ENCODE measurements at places on chromosomes 12 and 14.
A peak's percentile ranks its signal among the peaks of the same experiment; 100 is the strongest.

DNA sequence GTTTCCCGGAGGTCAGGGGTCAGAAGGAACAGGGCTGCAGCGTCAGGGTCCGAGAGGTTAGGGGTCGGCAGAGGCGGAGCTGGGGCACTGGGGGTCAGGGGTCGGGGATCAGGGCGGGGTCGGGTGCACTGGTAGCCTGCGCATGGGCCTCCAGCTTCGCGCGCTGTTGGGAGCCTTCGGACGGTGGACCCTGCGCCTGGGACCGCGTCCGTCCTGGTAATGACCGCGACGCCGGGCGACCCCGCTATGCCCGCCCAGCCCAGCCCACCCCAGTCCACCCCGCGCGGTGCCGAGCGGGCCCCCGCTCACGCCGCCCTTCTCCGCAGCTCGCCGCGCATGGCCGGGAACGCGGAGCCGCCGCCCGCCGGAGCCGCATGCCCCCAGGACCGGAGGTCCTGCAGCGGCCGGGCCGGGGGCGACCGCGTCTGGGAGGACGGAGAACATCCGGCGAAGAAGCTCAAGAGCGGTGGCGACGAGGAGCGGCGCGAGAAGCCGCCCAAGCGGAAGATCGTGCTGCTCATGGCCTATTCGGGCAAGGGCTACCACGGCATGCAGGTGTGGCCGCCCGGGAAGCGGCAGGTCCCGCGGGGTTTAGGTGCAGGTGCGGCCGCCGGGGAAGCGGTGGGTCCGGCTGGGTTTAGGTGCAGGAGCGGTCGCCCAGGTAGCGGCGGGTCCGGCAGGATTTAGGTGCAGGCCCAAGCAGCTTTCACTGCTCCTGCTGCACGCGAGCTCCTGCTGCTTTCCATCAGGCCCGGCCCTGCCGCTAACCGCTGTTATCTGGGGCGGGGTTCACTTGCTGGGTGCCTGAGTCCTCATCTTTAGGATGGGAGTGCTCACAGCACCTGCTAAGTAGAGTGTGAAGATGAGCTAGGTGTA, 743 bp downstream of the PUS1 start:
- DNase-seq: no peak

DNA sequence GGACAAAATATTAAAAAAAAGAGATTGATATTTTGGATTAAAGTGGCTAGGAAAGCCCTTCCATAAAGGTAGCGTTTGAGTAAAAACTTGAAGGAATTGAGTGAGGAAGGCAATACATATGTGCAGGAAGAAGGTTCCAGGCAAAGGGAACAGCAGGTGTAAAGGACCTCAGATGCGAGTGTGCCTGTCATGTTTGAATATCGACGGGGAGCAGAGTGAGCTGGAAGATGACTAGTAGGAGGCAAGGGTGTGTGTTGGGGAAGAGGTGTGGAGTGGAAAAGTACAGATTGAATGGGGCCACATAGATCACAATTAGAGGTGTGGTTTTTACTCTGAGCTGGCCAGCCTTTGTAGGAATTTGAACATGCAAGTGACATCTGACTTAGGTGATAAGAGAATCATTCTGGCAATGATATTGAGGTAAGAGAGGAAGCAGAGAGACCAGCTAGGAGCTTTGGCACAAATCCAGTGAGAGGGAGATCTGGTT, 15.0 kb upstream of the FBXO33 start:
- DNase-seq: no peak

GRCh38 chr12:2853626-2854025, 3.2 kb downstream of the TEX52 start:
- DNase-seq: peak; percentile 88

- peak; percentile 84 for DNase-seq
Measured at GRCh38 chr12:50764286-50765094, 589 bp downstream of the ATF1 start.

DNA sequence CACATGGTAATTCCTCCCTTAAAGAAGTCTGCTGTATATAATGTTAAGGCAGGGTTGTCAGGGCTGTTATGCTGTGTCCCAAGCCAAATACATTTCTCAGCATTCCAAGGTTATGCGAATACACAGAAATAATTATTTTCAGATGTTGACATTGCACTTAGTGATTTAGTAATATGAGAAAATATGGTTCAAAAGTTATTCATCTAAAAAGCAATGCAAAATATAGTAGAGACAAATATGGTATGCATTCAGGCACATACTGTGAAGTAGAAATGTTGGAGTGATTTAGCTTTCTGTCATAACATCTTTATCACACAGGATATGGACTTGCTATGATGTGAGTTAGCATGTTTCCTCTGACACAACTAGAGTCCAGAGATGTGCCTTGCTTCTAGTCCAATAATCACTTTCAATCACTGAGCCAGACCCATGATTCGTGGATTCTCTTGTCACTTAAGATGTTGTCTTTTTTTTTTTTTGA, 70.0 kb downstream of the PDE3A start:
- no peak for DNase-seq

DNA sequence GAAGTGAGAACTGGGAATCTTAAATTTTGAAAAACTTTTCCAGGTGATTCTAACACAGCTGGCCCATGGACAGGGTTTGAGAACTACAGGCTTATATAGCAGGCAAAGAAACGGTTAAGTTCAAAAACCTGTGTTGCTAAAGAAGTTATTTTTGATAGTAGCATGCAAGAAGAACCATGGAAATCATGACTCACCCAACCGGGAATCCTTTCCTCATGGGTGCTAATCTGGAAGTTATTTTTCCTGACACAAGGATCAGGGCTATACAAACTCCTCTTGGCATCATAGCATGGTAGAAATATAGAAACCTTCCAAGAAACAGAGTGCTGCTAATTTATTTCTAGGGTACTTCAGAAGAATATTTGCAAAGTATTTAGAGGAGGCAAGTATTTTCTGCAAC, 588.7 kb downstream of the CCER1 start:
- no peak for DNase-seq

GRCh38 chr14:103688906-103689902, 26.0 kb downstream of the XRCC3 start:
- DNase-seq: peak; percentile 64

DNA sequence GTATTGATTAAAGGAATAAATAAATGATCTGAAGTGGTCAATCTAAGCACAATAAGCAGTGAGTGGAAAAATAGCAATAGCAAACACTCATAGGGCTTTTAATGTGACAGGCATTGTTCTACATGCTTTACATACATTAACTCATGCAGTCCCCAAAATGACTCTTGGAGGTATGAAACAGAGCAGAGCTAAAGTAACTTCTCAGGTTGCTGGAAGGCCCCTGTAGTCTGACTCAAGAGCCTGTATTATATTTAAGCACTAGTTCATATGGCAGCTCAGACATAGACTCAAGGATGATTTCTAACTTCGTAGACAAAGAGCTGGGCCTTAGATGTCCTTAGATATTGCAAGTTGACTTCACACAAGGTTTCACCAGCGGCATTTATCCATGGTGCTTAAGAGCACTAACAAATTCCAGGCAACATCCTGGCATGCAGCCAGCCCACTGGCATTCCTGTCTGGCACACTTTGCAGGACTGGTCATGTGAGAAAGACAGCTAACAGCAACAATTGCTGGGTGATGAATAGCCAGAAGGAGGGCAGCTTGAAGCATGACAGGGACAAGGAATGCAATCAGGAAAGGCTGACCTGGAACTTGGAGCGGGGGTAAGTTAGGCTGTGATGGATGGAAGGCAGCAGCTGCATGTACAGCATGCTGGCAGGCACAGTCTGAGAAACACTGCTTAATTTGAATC, 22.9 kb upstream of the KTN1 start:
- DNase-seq: peak; percentile 88

- peak; percentile 95 for DNase-seq
Measured at GRCh38 chr12:55715833-55716581, at the start of gene BLOC1S1. TSS of gene BLOC1S1 (plus strand) at chr12:55716046. CDS start at chr12:55716052, 6 bp downstream.

- no peak for DNase-seq
Measured at GRCh38 chr12:47889040-47889439, 15.8 kb downstream of the VDR start.

GRCh38 chr12:127785540-127785939, 481.4 kb upstream of the TMEM132C start:
- DNase-seq: no peak

GRCh38 chr12:40874868-40875267, 182.6 kb downstream of the CNTN1 start:
- DNase-seq: no peak

DNA sequence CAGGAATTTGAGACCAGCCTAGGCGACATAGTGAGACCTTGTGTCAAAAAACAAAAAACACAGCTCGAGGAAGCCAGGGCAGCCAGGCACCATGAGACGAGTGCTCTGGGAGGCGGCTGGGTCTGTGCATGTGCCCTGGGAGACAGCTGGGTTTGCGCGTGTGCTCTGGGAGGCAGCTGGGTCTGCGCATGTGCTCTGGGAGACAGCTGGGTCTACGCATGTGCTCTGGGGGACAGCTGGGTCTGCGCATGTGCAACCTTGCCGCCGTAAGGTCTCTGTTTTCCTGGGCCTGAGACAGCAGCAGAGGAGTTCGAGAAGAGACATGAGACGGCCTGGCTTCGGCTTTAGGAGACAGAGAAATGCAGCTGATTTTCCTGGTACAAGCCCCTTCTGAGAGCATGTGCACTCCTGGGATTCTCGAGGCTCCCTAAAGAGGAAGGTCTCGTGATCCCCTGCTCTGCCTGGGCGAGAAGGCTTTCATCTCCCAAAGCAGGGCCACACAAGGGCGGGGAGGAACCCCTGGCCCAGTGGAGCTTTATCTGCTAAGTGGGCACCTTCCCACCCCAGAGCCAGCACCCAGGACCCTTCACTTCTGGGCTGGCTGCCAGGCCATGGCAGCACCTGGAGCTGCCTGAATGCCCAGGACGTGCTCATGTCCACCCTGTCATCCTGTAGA, 3.5 kb upstream of the BDKRB1 start:
- no peak for DNase-seq

DNA sequence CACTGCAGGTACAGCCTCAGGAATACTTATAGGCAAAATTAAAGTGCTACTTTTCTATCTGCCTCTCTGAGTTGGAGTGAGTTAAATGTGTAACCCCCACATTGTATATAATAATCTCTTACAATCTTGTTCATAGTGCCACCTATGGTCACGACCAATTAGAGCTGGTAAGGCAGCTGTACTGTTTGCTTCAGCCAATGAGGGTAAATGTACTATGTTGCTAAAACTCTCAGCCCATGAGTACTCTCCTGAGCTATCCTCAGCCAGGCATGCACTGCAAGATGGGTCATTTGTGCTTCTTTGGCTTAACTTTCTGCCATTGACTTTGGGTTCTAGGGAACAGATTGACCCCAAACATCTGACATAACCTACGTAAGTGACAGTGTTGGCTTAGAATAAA, 15.0 kb upstream of the MDM2 start:
- DNase-seq: no peak

DNA sequence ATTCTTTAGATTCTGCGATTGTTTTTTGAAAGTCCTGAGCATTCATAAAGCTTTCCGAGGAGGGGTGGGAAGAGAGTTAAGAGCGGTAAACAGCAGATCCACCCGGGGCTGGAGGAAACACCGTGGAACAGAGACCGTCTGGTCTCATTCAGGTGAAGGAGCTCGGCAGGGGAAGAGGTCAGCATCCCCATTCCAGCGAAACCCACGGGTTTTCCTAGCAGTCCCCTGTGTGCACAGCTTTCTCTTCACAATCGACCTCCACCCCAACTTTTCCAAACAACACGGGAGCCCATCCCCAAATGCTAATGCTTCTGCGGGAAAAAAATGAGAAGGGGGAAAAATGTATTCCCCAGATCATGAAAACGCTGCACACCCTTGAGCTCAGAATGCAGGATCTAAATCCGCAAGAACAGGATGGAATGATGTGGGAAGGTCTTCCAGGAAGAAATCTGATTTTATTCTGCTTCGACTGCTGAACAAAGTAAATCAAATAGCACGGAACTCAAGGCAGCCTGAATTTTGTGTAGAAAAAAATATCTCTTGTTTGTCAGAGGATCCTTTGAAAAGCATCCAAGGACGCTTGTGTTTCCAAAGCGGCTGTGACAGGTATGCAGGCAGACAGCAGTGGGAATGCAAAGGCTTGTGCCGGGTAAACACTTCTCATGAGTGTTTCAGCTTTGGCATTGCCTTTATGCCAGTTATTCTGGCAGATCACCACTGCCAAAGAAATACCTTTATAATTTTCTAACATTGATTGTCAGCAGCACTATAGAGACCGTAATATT, 128.8 kb downstream of the NDUFA12 start:
- DNase-seq: no peak

- DNase-seq: peak; percentile 83
Measured at GRCh38 chr12:127145929-127146789, 1120.8 kb upstream of the TMEM132C start.

GRCh38 chr12:12736759-12737676, 19.9 kb downstream of the CDKN1B start:
- DNase-seq: no peak

GRCh38 chr12:188910-189621, 24.9 kb downstream of the SLC6A12 start:
- DNase-seq: no peak

GRCh38 chr12:57523706-57524614, 1.3 kb downstream of the MBD6 start:
- no peak for DNase-seq

- DNase-seq: no peak
Measured at GRCh38 chr12:74489543-74489942, 48.1 kb upstream of the ATXN7L3B start.

GRCh38 chr12:21962236-21962635, 21.0 kb upstream of the ABCC9 start:
- DNase-seq: no peak

DNA sequence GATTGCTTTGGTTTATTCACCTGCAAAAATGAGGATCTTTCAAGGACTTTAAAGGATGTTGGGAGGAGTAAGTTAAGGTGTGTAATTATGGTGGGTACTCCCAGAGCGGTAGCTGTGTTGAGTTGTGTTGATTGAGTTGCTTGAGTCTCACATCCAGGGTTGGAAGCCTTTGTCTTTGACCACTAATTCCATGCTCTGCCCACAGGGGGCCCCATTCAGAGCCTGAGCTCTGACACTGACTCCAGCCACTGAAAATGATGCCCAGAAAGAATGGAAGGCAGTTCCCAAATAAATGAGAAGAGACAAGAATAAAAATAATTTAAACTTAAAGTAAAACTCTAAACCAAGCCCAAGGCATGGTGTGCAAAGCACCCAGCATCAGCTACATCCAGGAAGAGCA, 237.4 kb upstream of the PWP1 start:
- no peak for DNase-seq

Measured in aorta (tissue), 5 donors.